ENCODE measurements at places on chromosomes 16 and 17.

GRCh38 chr17:44212507-44213402 lies 6.7 kb downstream of the UBTF start:
- DNase-seq, result no peak

GRCh38 chr17:72506773-72507172 lies 386.0 kb downstream of the SOX9 start:
- no peak for DNase-seq

DNA sequence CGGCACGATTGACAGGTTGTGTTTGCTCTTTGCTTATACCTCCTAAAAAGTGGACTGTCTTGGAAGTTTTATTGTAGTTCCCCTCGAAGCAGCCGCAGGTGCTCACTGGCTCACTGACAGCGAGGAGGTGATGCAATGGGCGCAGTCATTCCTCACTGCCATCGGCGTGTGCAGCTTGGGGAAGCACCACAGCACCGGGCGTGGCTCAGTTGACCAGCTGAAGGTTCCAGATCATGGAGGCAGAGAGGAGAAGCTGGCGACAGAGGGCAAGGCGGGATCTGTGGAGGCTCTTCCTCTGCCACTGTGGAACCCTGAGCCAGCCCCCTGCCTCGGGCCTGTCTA lies 72.1 kb upstream of the TNRC6C start:
- DNase-seq, result no peak

DNA sequence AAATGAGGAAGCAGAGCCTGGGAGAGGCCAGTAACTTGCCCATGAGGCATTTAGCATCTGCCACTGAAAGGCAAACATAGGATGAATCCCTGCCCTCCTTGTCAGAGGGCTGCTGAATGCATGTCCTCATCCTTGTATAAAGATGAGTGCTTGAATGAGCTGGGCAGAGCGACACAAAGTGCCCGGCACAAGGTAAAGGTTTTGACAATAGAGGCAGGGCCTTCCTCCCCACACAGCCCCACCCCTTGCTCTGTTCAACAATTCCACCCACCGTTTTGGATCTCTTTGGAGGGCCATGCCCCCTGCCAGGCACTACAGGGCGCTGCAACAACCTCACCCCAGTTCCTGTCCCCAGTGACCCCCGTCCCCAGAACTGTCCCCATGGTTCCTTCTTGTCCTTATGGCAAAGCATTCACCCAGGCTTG lies 1.4 kb upstream of the KRT19 start:
- no peak for DNase-seq

DNA sequence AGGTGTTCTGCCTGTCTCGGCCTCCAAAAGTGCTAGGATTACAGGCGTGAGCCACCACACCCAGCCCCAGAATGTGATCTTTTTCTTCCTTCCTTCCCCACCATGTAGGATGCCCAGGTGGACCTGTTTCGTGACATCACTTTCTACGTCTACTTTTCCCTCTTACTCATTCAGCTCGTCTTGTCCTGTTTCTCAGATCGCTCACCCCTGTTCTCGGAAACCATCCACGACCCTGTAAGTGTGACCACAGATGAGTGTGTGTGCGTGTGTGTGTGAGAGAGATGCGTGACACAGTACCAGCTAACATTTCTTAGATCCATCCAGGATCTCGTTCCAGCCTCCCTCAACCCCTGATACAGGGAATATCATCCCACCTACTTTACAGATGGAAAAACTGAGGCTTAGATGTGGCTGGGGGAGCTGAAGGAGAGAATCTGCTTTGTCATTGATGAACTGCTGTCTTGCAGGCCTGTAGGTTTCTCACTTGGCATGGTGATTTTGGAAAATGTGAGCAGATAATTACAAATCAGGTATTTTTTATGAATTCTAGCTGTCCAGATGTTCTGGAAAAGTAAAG lies 67.1 kb downstream of the ABCC1 start:
- no peak for DNase-seq

- no peak for DNase-seq
Measured at GRCh38 chr16:57993897-57994296, 6.6 kb downstream of the ZNF319 start.

GRCh38 chr17:78643326-78643725 lies 66.1 kb upstream of the DNAH17 start:
- no peak for DNase-seq

DNA sequence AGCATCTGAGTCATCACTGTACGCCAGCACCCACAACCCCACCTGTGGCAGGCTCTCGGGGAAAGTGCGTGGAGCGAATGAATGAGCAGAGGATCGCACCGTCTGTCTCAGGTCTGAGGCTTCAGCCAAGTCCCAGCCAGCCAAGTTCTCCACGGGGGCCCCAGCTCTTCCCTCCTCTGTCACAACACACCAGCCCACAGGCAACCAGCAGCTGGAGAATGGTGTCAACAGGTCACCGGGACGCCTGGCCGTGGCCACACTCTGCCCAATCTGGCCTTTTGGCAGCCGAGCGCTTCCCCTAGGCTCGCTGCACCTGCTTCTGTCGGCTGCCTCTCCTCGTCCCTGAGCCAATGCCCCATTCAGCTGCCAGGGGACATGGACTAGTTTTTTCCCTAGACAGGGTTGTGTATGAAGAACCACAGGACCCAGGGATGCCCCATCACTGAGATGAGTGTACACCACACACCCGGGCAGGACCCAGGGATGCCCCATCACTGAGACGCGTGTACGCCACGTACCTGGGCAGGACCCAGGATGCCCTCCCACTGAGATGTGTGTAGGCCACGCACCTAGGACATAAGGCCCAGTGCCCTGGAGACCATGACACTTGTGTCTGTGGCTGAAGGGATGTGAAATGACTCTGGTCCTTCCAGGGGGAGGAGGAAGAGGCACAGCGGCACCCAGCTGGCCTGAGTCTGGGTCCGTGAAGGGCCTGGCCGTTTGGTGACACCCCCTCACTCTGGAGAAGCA lies 52.8 kb downstream of the ABR start:
- DNase-seq, result no peak

DNA sequence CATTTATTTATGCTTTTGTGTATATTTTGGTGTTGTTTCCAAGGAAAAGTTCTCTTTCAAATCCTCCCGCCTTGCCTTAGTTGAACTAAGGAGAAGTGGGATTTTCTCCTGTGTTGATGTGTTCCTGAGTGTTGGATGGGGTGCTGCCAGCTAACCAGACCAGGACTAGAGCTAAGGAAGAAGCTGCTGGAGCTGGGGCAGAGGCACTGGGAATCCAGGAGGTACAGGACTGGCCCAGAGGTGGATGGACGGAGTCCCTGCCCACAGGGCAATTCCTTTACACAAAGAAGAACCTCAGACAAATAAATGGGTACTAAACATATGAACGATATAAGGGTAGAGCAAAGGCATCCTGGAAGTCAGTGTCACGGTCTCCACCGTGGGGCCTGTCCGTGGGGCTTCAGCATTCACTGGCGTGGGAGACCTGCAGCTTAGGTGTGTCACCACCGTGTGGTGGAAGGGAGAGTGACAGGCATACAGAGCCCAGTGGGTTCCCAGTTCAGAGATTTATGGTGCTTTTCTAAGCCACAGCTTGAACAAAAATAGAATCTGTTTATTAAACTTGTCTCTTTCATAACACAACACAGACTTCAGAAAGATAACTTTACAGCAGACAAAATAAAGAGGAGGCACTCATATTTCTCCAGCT lies 270.7 kb downstream of the NTN1 start:
- DNase-seq, result peak; percentile 11

DNA sequence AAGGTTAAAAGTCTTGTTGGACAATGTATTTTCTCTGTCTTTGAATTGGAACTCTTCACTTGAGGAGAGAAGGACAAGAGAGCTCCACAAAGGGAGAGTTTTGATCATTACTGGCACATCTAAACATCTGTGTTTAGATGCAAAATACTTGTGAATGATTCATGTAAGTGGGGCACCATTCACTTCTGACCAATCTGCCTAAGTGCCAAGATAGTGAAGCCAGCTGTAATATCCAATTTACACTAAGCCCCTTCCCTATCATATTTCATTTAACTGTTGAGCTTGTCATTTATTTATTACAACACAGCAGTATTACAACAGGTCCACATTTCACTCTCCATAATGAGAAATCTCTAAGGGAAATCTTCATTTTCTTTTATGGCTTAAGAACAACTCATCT lies 832.3 kb upstream of the GOT2 start:
- no peak for DNase-seq

GRCh38 chr17:16466407-16466806 lies 25.6 kb downstream of the LRRC75A start:
- no peak for DNase-seq

- no peak for DNase-seq
Measured at GRCh38 chr16:49608098-49608497, 234.5 kb downstream of the C16orf78 start.

GRCh38 chr17:78617511-78618061 lies 40.4 kb upstream of the DNAH17 start:
- DNase-seq, result no peak

GRCh38 chr16:31519759-31520431 lies 7.8 kb upstream of the AHSP start:
- no peak for DNase-seq

GRCh38 chr17:33290253-33290652 lies 2.8 kb downstream of the ASIC2 start:
- DNase-seq, result no peak

DNA sequence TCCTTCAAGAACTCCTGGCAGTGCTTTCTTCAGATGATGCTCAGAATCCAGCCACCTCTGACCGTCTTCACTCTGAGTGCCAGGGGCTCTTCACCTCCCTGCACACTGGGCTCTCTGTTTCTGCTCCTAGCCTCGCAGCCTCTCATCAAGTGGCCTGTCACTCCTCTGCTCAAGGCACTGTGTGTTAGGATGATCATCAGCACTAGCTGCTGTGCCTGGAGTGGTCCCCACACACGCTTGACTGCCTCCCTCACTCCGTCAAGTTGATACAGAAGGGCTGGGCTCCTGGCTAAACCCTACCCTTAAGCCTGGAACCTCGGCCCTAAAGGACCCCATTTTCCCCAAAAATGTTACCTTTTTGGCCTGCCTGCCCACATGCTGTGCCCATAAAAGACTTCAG lies 15.6 kb downstream of the KRT9 start:
- DNase-seq, result no peak

DNA sequence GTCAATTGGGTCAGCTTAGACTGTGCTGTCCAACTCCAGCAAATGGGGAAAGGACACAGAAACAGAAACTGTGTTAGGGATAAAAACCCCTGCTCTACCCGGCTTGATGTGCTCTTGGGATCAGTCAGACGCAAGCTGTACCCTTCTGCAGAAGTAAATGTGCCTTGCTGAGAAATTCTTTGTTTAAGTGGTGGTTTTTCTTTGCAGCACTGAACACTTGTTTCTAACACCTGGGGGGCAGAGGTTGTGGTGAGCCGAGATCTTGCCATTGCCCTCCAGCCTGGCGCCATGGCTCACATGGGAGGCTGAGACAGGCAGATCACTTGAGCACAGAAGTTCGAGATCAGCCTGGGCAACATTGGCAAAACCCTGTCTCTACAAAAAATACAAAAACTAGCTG lies 18.5 kb upstream of the ARL4D start:
- DNase-seq, result no peak

DNA sequence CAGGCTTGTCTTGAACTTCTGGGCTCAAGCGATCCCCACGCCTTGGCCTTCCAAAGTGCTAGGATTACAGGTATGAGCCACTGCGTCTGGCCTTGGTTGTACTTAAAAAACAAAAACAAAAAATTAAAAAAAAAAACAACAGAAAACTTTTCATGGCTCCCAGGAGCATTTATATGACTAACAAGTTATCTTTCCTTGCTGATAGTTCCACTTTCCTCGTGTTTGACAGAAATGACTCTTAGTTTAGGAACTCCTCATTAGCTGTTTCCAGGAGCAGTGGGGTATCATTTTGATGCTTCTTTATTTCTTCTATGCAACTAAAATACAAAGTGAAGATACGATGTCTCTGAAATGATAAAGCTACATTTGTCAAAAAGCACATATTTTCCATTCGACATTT lies 165.4 kb downstream of the PRKCA start:
- DNase-seq, result no peak

DNA sequence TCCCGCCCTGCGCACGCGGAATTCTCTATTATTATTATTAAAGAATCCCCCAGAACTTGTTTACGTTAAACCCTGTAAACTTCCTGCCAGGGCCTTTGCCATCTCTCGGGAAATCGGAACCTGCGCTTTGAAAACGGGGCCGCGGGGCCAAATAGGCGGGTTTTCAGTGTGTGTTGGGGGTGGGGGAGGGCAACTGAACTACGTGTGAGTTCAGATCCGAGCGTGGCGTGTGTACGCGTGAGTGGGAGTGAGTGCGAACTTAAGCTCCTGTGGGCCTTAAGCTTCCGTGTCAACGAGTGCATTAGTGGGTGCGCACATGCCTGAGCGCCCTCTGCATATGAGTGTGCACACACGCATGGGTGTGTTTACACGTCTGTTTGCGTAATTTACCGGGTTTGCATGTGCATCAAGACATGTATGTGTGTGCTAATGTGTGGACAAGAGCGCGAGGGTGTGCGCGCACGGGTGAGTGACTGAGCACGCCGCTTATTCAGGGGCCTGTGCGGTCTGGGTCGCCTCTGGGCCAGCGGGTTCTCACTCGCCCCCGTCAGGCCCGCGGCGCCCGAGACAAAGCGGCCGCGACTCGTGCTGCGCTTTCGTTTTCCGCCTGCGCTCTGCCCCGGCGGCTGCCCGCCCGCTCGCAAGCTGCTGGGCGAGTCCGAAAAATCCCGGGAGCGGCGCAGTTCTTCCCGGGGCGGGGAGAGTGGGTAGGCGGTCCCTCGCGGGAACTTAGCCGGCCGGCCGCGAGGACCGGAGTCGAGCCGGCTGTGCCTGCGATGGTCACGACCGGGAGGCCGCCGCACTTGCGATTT lies 1.2 kb upstream of the FOXF1 start:
- DNase-seq, result no peak

GRCh38 chr16:603933-604332 lies 14.1 kb downstream of the RAB40C start:
- DNase-seq, result no peak

- no peak for DNase-seq
Measured at GRCh38 chr17:61265397-61265796, 134.2 kb upstream of the TBX2 start.

GRCh38 chr17:75289832-75290337 lies 652 bp upstream of the SLC25A19 start:
- no peak for DNase-seq

GRCh38 chr16:73912281-73912680 lies 384.3 kb upstream of the PSMD7 start:
- no peak for DNase-seq

DNA sequence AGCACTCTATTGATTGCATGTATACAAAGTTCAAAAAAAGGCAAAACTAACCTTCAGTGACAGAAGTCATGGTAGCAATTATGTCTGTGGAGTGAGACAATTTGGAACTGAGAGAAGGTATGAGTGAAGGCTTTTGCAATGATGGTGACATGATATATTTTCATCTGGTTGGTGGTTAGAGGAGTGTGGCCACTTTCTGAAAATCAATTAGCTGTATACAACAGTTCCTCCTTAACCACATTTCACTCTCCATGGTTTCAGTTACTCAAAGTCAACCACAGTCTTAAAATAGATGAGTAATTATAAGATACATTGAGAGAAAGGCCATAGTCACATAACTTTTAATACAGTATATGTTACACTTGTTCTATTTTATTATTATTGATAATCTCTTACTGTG lies 26.2 kb downstream of the ADAMTS18 start:
- DNase-seq, result no peak

- no peak for DNase-seq
Measured at GRCh38 chr16:3854750-3855541, 25.6 kb downstream of the CREBBP start.

- no peak for DNase-seq
Measured at GRCh38 chr17:32660496-32660985, 173.7 kb downstream of the CDK5R1 start.

- DNase-seq, result peak; percentile 64
Measured at GRCh38 chr17:75250009-75250471, 11.4 kb downstream of the GGA3 start.

GRCh38 chr17:60602385-60602742 lies 2.4 kb downstream of the PPM1D start:
- DNase-seq, result no peak

GRCh38 chr17:61875285-61875684 lies 12.0 kb upstream of the BRIP1 start:
- DNase-seq, result no peak
